ENCODE measurements at places on chromosomes 11 and 22.

DNA sequence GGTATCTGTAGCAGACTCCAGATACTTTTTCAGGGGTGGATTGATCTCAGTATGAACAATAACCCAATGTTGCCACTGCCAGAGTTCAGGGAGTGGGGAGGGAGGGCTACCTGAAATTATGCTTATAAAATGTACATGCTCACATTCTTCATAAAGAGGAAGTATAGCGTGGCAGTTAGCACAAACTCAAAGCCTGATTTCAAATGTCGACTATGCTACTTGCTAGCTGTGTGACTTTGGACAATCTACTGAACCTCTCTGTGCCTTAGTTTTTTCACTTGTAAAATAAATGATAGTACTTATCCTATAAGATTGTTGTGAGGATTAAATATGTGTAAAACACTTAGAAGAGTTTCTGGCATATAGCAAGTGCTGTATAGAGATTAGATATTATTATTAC lies 26.5 kb upstream of the POU2AF1 start:
- no peak for DNase-seq

- DNase-seq: no peak
Measured at GRCh38 chr11:70650075-70650909, 252.0 kb downstream of the CTTN start.

DNA sequence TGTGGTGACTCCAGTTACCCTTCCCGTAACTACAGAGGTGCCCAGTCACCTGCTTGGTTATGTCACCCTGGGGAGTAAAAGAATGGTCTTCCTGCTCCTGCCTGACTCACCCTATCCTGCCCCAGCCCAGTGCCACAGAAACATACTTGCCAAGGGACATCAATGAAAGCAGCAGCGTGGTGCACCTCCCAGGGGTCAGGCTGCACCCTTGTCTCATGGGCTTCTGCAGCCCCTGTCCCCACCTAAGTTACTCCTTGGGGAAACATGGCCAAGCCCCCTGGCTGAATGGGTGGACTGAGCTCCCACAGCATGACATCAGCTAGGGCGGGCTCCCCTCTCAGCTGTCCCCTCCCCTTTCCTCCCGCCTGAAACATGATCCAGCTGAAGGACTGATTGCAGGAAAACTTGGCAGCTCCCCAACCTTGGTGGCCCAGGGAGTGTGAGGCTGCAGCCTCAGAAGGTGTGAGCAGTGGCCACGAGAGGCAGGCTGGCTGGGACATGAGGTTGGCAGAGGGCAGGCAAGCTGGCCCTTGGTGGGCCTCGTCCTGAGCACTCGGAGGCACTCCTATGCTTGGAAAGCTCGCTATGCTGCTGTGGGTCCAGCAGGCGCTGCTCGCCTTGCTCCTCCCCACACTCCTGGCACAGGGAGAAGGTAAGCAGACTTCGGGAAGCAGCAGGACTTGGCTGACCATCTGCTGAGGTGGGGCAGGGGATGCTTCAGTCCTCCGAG lies at the start of gene HTR3A:
TSS of gene HTR3A (plus strand) at position 368 of the 730 bp plus-strand sequence. CDS start at position 586, 218 bp downstream.
- no peak for DNase-seq

GRCh38 chr11:77151804-77152509 lies 23.9 kb downstream of the MYO7A start:
- DNase-seq: peak; percentile 26

DNA sequence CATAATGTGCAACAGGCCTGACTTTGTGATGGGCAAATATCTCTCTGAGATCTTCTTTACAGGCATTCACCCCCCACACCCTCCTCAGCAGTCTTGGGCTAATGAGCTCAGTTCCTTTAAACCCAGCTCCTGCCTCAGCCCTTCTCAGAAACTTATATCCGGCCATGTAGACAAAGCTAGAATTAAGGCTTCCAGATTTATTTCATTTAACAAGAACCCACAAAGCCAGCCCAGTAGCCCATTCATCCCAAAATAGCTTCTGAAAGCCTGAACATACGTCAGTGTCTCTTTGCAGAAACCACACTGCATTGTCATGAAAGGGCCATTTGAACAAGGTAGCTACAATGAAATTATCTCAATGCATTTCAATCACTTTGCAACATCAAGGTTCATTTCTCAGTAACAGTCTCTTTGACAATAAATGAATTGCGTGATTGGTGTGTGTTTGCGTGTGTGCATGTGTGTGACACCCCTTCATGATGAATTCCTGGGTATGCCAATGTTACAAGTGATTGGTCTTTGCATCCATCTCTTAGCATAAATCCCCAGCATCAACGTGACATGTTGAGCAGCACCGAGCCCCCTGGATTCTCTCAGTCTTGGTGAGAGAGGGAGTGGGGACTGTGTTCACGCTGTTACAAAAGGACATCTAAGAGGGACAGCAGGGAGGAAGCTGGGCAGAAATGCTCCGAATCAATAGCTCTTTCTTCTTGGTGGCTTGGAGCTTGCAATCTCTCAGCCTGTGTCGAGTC lies 299.6 kb downstream of the KIRREL3 start:
- DNase-seq: no peak

- no peak for DNase-seq
Measured at GRCh38 chr22:49503896-49504521, 323.7 kb downstream of the BRD1 start.

DNA sequence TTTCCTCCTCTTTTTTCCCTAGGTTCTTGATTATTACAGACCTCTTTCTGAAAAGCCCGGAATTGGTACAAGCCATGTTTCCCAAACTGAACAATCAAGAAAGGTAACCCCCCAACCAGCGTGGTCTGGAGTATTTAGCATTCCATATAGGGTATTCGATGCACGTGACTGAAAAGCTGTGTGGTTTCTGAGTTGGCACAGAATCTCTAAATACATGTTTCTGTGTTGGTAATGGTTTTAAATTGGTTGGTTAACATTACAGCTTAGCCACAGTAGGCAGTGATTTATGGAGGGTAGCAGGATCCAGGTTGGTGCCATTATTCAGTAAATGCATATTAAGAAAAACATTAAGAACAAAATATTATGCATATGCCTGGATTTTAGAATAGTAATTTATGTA lies 46.8 kb downstream of the ATXN10 start:
- DNase-seq: no peak

- DNase-seq: no peak
Measured at GRCh38 chr22:45893516-45893915, 83.4 kb downstream of the WNT7B start.

GRCh38 chr11:48083421-48083820 lies 103.1 kb downstream of the PTPRJ start:
- no peak for DNase-seq

DNA sequence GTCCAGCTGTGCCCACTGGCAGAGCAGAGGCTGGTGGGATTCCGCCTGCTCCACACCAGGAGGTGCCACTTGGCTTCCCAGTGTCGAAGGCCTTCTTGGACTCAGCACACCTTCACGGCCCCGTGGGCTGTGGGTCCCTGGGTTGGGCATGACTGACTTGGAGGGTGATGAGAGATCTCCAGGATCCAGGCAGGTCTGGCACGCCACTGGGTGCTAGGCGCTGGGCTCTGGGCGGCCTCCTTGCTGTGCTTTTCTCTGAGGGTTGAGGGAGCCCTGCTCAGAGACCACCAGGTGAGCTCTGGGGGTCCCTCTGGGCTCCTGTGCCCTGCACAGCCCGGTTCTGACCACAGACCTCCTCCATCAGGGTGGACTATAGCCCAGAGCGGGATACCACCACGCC lies 12.3 kb downstream of the LRP5 start:
- no peak for DNase-seq

GRCh38 chr11:46679241-46680163 lies 20.9 kb downstream of the ARHGAP1 start:
- no peak for DNase-seq
